ENCODE measurements at places on chromosomes 16 and 17.

- DNase-seq = no peak
These were observed 75.8 kb downstream of the ABCC6 start for GRCh38 chr16:16147316-16147999.

- no peak for DNase-seq
These were observed 356 bp downstream of the TUBD1 start for GRCh38 chr17:59892251-59892923.

DNA sequence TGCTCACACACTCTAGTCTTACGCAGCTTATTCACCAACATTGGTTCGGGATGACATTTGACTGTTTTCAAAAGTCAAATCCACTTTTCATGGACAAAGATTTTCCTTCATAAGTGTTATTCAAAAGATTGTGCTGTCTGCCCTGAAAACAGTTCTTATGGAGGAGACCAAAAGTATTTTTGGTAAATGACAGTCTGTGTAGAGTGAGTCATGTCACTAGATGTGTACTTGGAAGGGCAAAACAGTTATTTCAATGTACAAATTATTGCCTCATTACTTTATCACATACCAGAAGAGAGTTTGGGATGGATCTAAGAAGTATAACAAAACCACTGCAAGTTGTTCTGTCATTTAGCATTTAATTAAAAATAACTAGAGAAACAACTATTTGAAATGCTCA lies 265.6 kb downstream of the CDH13 start:
- no peak for DNase-seq

- peak; percentile 39 for DNase-seq
These were observed 16.8 kb downstream of the NQO1 start for GRCh38 chr16:69709456-69710084.

DNA sequence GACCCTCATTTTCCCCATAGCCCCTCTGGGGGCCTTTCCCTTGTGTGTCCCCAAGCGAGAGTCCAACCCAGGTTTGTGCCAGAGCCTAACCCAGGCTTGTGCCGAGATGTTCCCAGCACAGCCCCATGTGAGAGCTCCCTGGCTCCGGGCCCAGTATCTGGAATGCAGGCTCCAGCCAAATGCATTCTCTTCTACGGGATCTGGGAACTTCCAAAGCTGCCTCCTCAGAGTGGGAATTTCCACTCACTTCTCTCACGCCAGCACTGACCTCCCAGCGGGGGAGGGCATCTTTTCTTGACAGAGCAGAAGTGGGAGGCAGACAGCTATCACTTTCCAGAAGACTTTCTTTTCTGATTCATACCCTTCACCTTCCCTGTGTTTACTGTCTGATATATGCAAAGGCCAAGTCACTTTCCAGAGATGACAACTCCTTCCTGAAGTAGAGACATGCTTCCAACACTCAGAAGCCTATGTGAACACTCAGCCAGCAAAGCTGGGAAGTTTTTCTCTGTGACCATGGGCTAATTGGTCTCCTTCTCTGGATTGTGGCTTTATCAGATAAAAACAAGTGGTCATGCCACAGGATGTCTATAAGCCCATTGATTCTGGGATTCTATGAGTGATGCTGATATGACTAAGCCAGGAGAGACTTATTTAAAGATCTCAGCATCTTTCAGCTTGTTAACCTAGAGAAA lies 2.5 kb upstream of the CCL2 start:
- no peak for DNase-seq

DNA sequence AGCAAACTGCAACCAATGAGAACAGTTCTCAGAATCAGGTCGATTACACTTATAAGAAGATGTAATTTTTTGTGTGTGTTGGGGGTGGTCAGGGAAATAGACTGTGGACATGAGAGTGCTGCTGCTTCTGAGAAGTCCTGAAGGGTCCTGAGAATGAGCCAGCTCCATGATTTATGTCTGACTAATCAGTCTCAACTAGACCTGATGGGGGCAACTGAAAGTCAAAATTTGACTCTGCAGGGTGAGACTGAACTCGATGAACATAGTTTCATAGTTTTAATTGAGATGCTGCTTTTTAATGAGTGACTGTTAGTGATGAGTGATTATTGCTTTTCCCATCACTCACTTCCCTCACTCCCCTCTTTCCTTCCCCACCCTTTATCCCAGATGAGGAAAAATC lies 37.3 kb downstream of the SMARCE1 start:
- no peak for DNase-seq

Measured in NCI-H524 (cell line).